ENCODE measurements at places on chromosomes 2 and 18.

- DNase-seq: no peak
Observed at GRCh38 chr2:218026676-218027425, 24.1 kb upstream of the TNS1 start.

- DNase-seq: no peak
Observed at GRCh38 chr2:30683236-30683956, 123.8 kb downstream of the CAPN13 start.

DNA sequence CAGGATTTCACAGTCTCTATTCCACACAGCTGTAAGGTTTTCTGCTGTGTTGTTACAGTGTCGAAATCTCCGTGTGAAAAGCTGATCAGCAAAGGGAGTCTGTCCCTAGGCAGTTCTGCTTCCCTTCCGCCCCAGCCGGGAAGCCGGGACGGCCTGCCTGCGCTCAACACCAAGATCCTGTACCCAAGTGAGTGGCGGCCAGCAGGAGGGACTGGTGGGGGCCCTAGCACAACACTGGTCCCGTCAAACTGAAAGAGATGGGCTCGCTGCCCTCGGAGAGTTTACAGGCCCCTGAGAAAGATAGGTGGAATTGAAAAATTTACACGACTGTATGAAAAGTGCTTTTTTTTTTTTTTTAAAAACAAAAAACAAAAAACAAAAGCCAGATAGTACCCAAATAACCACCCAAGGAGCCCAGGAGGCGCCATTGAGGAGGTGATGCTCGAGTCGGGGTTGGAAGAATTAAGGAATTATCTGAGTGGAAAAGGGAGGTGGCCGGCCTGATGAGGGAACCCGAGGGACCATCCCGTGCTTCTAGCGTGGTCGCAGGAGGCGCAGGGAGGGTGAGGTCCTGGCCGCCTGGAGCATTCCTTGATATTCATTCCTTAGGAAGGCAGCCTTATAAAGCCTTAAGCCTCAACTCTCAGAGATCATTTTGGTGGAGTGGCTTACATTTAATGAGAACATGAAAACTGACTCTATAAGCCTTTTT is 96.7 kb downstream of the DGKD start:
- DNase-seq: no peak

DNA sequence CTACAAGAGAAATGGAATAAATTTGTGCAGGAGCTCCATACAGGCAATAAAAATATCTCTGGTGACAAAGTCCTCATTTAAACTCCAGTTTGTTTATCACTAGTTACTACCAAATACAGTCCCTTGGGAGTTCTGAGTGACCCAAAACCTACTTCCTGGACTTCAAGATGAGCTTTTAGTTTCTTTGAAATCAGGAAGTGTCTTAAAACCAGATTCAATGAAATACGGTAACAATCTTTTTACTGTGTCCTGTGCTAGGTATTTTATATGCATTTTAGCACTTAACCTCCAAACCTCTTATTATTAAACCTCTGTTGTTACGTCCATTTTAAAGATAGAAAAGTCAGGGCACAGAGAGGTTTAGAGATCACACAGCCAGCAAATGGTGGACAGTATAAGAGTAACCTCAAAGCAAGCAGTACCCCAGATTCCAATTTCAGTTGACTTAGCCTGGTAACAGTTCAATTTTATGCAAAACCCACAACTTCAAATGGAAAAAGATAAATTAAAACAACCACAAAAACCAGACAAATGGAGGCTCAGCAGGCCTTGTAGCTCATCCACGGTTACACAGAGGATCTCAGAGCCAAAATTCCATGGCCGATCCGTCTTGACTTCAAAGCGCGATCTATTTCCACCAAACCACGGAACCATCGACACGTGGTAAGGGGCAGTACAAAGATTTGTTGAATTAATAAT is 1.3 kb upstream of the KCMF1 start:
- peak; percentile 68 for DNase-seq

GRCh38 chr2:217370391-217370790 is 510.5 kb upstream of the TNP1 start:
- DNase-seq: peak; percentile 22

GRCh38 chr2:54446625-54447024 is 9.5 kb upstream of the SPTBN1 start:
- no peak for DNase-seq

DNA sequence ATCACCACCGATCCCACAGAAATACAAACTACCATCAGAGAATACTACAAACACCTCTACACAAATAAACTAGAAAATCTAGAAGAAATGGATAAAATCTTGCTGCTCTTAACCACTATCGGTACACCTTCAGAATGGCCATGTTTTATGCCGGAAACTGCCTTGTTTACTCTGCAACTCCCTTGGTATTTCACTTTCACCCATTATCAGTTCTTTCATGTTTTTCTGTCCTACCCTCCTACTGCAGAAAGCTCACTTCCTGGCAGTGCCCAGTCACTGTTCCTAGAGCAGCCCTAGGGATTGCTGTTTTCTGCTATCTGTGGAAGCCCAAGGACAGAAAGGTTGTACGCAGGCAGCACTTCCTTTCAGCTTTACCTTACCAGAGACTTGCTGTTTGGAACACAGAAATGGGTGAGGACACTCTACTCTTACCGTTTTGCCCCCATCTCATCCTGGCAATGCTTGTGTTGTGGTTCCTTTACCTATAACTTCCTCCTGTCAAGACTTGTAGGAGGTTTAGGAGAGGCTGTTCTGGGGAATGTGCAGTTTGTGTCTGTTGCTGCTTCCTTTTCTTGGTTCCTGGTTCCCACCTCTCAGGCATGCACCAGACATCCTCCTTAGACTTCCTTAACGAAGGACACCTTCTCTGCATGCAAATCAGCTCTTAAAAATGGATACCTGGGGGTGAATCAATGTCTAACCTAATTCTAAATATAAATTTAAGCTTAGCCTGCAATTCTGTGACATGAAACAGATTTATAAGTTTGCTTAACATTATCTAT is 394.4 kb downstream of the SPAG16 start:
- no peak for DNase-seq

DNA sequence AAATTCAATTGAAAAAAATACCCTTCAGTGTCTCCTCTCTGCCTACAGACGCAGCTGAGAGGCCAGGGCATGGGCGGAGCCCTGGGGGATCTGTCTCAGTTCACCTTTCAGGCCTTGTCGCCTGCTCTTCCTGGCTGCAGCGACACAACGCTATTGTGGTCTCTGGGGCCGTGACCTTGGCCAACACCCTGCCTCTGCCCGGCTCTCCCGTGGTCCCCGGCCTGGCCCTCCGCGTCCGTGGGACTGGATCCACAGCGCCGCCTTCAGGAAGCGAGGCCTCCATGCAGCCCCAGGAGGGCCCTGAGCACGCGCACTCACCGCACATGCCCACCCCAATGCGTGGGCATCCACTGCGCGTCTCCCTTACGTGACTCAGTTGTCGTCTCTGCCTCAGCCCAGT is 81.1 kb downstream of the MRPS9 start:
- no peak for DNase-seq

DNA sequence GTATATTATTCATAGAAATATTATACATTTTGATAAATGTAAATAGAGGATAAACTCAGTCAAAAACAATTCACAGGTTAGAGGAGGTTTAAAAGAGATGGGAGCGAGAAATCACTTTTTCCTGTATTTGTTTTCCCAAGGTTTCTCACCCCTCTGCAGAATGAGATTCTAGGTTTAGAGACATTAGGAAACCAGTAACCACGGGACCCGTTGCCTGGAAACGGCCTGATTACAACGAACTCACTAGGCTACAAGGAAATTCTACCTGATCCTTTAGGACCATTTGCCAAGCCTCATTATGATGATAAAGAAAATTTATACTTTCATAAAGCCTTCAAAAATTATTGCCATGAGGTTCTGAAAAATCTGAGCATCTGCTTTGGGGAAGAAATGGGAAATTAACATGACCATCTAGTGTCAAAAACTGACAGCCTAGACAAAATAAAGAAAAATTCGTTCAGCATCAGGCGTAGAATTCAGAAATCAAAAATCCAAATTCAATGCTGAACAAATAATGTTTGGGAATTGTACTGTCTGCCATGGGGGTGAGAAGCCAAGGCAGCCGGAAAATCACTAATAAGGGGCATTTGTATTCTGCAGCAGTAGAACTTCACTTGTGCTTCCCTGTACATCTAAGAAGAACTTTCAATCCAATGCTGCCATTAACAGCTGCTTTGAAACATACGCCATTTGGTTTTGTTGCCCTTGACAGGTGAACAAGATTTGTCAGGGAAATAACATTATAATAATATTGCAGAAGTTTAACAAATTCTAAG is 262.3 kb downstream of the NRXN1 start:
- DNase-seq: no peak

DNA sequence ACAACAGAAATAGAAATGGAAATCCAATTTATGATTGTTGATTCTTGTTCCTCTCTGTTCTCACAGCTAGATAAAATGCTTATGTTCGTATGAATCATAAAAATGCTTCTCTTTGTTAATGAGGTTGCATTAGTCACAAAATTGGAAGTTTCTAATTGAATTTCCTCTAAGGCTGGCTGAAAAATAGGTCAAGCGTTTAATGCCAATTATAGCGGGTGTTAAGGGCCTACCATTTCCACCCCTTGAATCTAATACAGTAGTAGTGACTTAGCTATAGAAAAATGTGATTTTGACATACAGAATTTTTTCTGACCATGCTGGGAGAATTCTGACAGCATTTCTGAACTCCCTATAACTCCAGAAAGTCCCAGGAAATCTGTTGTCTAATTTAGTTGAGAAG is 107.1 kb downstream of the TTN start:
- DNase-seq: no peak

DNA sequence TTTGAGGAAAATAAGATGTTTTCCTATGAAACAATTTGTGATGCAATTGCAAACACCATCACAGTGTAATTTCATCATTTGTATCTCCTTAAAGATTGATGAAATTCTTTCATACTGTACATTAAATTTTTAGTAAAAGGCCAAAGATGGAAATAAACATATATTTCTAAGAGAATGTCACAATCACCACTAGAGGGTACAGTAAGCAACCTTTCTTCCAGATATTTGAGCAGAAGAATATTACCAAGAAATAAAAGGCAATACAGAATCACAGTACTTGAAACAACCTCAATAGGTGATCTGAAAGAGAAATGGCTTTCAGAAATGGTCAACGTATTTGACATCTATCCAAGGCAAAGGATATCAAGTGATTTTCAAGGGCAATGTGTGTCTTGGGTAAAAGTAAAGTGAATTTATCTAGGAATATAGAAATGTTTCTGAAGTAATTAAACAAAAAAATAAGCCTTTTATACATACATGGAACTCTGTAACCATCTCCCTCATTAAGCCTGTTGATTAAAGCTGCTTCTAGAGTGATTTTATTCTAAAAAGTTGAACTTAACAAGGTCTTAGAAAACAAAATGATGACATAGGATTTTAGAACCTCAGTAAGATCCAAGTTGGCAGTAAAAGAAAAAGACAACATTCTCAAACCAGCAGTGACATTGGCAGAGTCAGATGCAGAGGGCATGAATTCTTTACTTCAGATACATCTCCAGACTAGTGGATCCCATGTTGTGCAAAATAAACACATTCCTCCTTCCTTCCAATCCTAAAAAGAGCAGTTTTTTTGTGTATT is 90.3 kb upstream of the SESTD1 start:
- peak; percentile 70 for DNase-seq

DNA sequence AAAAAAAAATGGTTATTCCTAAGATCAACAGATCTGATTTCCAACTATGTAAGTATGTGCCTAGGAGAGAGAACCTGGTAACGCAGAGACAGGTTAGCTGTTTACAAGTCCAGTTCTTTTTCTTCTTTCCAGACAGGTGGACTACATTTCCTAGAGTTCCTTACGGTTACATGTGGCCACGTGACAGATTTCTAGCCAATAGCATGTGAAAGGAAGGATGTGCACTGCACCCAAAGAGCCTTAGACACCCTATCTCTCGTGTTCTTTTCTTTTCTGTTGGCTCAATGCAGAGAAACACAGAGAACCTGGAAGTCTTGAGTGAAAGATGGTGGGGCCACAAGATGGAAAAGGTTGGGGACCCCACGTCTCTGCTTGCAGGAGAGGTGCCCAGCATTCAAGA is 375.9 kb downstream of the TNS1 start:
- DNase-seq: no peak

DNA sequence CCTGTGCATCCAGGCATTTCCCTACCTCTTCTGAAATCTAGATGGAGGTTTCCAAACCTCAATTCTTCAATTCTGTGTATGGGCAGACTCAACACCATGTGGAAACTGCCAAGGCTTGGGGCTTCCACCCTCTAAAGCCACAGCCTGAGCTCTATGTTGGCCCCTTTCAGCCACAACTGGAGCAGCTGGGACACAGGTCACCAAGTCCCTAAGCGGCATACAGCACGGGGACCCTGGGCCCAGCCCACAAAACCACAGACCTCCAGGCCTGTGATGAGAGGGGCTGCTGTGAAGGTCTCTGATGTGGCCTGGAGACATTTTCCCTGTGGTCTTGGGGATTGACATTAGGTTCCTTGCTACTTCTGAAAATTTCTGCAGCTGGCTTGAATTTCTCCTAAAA is 255.4 kb downstream of the TDRD15 start:
- DNase-seq: no peak

DNA sequence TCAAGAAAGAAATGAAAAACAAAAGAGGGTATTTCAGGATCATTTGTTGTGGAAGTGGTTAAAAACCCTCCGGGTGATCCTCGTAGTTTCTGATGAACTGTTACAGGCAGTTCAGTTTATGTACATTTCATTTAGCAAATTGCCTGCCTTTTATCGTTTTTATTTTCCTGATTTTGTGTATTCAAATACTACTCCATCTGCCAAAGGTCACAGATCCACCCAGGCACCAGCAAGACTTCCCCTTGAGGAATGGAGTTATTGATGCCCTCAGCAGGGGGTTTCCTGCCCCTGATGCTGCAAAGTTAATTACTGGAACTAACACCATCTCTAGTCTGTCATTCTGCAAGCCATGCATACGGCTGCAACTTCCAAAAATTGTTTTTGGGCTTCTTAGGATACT is 641.9 kb downstream of the SLC4A3 start:
- no peak for DNase-seq

- peak; percentile 60 for DNase-seq
Observed at GRCh38 chr2:161206471-161207032, 46.3 kb downstream of the TANK start.

DNA sequence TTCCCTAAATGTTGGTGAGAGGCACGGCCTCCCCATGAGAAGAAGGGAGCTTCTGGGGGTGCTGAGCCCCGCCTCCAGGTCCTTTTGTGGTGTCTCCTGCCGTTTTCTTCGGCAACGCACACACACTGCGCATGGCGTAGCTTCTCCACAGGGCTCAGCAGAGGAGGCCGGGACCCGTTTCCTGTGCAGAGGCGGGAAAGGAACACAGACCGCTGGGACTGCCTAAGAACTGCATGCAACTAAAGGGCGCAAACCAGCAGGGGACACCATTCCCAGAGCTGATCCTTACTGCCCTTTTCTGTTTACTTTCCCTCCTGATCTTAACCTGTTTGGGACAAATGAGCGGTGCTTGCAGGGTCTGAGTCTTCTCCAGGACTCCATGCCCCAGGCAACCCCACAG is 90.3 kb upstream of the CAPN13 start:
- no peak for DNase-seq

- no peak for DNase-seq
Observed at GRCh38 chr2:66968946-66969345, 428.2 kb upstream of the ETAA1 start.

- peak; percentile 27 for DNase-seq
Observed at GRCh38 chr2:188523919-188524318, 232.2 kb downstream of the GULP1 start.
